ENCODE measurements at places on chromosomes 5 and 9.

- DNase-seq, result no peak
Observed at GRCh38 chr5:147590096-147590495, 80.2 kb upstream of the DPYSL3 start.

DNA sequence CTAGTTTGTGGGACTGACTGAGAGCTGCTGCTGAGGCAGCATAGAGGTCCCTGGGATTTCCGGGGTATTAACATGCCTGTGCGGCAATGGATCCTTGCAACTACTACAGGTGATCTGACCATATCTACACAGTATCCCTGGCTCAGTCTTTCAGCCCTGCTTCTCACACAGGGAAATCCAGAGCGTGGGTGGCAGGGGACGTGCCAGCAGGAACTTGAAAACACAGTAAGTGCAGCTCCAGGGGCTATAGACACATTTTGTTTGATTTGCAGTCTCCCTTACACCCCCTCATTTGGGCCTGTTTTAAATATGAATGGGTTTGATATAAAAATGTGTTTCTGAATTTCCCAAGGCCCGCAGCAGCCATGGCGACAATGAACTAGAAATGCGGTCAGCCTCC is 209.5 kb downstream of the DCP2 start:
- DNase-seq, result no peak

DNA sequence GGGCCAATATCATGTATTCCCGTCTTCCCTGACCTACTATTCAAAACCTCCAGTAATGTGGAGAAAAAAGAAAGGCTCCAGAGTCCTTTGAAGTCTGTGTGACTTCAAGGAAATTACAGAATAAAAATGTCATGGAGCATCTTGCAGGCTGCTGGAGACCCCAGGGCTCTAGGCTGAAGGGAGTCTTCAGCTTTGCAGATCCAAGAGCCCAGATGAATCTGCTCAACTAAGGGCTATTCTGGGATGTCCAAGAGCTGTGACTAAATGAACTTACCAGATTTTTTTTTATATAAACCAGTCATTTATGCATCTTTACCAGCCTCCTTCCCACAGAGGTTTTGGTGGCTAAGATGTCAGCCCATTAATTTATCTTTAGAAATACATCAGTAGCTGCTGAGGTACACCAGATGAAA is 167.3 kb downstream of the MUSK start:
- DNase-seq, result no peak

GRCh38 chr5:151251001-151251551 is 1.9 kb upstream of the GM2A start:
- DNase-seq, result peak; percentile 65

DNA sequence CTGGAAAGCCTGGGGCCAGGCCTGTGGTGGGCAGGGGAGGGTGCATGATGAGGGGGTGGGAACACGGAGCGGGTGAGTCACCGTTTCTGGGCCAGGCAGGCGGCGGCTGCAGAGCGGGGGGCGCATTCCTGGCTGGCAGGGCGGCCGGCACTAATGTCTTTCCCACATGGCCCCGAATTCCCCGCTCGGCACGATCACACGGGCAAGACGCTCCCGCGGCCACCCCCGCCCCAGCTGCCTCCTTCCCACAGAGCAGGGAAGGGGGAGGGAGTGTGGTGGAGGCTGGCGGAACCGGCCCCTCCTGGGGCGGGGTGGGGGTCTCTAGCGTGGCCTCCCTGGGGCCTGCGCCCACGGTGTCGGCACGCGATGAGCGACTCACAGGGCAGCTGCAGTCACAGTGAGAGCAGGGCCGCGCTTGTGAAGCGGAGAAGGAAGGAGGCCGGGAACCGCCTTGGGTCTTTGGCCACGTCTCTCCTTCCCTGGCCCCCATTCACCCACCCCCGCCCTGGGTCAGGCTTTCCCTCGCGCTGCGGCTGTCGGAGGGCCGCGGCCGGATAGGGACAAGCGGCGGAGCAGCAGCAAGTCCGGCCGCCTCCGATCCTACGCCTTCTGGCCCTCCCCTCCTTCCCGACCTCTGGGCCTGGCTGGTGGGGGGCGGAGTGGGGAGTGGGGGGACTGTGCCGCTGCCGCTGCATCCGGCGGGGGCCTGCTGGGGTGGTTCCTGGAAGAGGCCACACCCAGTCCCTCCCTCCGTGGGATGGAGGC is 48.9 kb downstream of the CXXC5 start:
- DNase-seq, result peak; percentile 22

- DNase-seq, result no peak
Observed at GRCh38 chr9:87622098-87622497, 103.8 kb upstream of the CTSL start.

DNA sequence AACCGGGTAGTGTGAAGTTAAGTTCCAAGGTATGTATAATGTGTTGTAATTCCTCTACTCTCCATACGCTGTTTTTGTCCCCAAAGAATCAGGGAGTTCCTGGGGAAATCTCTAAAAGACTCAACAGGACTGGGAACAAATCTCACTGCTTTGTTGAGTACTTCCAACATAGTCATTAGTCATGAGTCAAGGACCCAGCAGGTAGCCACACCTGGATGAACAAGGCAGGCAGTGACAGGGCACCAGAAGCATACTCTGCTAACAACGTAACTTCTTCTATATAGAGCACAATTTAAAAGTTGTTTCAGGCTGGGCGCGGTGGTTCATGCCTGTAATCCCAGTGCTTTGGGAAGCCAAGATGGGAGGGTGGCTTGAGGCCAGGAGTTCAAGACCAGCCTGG is 126.8 kb downstream of the SLC1A3 start:
- DNase-seq, result no peak

DNA sequence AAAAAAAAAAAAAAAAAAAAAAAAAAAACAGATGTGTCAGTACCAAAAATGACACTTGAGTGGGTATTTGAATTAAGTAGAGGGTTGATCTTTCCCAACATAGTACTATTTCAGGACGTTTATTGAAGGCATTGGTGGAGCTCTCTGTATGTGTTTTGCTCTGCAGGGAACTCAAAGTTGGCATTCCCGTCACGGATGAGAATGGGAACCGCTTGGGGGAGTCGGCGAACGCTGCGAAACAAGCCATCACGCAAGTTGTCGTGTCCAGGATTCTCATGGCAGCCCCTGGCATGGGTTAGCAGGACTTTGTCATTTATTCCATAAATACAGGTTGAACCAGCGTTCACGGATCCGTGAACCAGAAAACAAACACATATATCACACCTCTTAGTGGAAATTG is 34.9 kb downstream of the SFXN1 start:
- no peak for DNase-seq

GRCh38 chr5:169667896-169668674 is 31.0 kb downstream of the DOCK2 start:
- DNase-seq, result no peak

DNA sequence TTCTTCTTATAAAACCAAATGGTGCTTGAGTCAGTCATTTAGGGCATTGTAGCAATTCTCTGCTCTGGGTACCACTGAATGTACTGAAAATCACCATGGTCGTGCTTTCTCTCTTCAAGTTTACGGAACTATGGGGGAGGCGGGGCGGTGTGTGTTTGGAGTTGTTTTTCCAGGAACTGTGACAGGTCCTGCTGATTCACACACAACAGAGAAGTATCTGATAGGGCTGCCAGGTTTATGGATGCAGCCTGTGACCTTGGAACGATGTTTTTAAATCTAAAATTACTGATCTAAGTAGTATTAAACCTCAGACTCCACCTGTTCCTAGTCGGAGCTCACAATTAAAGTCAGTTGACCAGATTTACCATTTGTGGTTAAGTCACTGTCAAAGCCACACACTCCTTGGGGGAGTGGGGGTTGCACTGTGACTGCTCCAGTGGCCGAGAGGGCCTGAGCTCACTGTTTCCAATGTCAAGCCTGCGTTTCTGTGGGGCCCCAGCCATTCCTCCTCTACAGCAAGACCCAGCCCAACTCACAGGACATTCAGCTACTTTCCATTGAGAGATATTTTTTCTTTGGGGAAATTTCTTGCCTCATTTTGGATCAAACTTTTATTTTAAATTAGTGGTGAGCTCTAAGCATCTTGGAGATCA is 44.4 kb downstream of the GADD45G start:
- no peak for DNase-seq

DNA sequence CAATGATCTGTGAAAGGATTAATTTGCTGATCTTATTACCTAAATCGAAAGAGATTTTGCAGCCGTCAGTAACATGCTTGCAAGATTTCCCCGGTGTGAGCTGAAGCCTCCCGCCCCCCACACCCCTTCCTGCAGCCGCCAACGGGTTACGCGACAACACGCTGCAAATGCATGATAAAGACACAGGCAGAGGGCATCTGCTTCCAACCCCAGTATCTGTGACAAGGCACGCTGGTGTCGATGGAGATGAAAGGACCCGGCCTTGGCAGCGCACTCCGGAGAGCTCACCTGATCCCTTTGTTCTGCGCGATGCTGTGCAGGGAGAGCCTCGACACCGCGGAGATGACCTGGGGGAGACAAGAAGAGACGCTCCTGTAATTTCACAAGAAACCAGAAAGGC is 122.9 kb upstream of the SARDH start:
- DNase-seq, result no peak

GRCh38 chr5:180816608-180817534 is 14.3 kb upstream of the MGAT1 start:
- DNase-seq, result peak; percentile 23

DNA sequence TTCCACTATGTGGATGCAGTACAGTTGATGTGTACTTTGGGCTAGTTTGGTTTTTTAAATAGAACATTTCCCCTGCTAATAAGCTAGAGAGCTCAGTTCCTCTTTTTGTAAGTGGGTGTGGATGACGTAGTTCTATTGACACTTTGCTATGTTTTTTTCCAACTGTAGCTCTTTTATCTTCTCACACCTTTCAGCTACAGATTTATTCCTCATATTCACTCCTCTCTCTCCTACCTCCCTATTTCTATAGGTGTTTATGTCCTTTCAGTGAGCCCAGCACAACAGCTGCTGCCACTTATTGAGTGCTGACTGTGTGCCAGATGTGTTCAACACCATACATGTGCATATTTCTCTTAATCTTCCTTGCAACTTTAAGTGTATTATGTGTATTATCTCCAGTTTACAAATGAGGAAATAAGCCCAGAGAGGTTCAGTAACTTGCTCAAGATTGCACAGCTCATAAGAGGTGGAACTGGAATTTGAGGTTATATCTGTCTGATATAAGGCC is 215.7 kb downstream of the SEMA6A start:
- DNase-seq, result no peak

DNA sequence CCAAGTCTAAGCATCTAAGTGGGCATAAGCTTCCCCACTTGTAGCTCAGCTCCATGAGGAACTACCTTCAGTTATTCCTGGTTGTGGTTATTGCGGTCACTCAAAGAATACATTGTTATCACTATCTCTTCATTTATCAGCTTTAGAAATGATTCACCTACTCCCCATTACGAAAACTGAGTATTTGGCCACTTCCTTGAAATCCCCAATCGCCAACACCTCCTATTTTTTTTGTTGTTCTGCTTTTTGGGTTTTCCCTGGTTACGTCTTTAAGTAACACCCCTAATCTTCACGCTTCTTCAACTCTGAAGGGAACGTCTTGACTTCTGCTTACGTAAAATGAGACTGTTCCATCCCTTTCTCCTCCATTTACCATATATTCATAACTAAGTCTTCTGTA is 20.7 kb downstream of the MAPK9 start:
- no peak for DNase-seq

- no peak for DNase-seq
Observed at GRCh38 chr9:118522093-118523028, 818.2 kb downstream of the TLR4 start.

DNA sequence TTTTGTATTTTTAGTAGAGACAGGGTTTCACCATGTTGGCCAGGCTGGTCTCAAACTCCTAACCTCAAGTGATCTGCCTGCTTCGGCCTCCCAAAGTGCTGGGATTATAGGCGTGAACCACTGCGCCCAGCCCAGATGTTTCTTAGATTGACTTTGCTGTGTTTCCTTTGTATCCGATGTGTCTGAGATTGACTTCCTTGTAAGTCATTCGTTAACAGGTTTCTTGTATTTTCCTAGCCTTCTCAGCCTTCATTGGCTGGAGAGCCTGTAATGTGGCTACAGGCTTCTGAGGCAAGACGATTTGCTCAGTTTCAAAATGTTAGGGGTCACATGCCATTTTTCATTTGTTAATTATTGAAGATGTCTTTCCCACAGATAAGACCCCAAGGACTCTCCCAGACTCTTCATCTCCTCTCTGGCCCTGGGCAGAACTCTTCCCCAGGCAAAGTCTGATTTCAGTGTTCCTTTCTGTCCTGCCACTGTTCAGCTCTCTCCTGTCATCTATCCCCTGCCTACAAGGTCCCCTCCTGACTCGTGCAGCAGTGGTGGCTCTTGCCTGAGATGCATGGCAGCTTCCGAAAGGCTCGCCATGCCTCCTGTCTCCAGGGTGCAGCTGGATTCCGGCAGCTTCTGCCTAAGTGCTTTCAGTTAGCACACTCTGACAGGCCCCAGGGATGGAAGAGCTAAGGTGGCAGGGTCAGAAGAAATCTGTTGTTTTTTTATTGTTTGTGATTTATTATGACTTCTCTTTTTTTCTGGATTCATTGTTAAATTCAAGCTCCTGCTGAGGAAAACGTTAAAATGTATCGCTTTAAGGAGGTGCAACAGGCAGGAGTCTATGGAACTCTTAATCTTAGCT is 206.4 kb downstream of the AOPEP start:
- no peak for DNase-seq

DNA sequence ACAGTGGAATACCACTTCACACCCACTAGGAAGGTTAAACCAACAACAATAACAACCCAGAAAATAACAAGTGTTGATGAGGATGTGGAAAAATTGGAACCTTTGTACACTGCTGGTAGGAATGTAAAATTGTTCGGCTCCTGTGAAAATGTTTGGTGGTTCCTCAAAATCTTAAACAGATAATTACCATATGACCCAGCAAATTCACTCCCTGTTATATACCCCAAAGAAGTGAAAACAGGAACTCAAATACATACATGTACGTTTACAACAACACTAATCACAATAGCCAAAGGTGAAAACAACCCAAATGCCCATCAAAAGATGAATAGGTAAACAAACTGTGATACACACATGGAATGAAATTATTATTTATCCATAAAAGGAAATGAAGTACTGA is 178.5 kb upstream of the PHYKPL start:
- DNase-seq, result no peak

GRCh38 chr5:93512799-93513198 is 68.2 kb downstream of the NR2F1-AS1 start:
- DNase-seq, result no peak

DNA sequence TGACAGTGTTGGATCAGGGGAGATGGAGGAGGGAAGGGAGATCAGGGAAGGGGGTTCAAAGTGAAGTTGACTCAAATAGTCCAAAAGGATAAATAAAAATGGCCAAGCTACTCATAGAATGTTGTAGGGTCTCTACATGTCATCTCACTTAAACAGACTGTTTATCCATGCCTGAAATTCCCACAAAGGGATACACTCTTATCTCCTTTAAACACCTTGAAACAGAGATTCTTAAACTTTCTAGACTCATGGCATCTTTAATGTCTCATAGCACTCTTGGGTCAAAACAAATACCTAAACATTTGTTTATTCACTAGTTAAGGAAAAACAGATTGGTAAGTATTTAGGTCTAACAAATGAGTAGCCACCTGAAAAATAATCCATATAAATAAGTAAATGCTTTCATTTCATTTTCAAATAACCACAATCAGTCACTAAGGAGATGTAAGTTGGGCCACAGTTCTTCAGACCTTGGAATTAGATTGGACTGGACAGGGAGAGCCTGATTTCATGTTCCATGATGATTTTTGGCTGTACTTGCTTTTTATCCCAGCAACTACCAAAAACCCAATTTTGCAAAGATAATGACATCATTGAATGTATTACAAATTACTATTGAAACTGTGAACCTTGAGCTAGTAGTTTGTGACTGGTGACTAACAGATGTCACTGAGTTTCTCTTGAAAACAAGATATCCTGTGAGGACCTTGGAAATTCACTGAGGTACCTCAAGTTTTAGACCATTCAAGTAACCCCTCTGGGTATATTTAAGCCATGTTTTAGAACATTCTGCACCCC is 62.5 kb upstream of the ISOC1 start:
- no peak for DNase-seq

GRCh38 chr5:177132136-177133095 is 1.2 kb upstream of the NSD1 start:
- peak; percentile 65 for DNase-seq
